ENCODE measurements at places on chromosomes 5 and 9. TPM values are rescaled to one million over a fixed set of nuclear protein-coding genes. Genes with fewer than 3 reads are reported as not detected.

The IL31RA gene
- polyA plus RNA-seq = not detected

The AUH gene
- 15.7 TPM for polyA plus RNA-seq

The CTNNAL1 gene
- 1.1 TPM for polyA plus RNA-seq

The SHISAL2B gene
- not detected for polyA plus RNA-seq

The WDR38 gene
- not detected for polyA plus RNA-seq

The ARRDC3 gene
- polyA plus RNA-seq = 79.2 TPM

The EIF4E1B gene
- polyA plus RNA-seq = not detected

The BARHL1 gene
- polyA plus RNA-seq = not detected

The FCHO2 gene
- polyA plus RNA-seq = 1.3 TPM

The DDX41 gene
- 74.2 TPM for polyA plus RNA-seq

The IGFBPL1 gene
- not detected for polyA plus RNA-seq

The PCDHAC2 gene
- polyA plus RNA-seq = not detected

The WNT8A gene
- polyA plus RNA-seq = not detected

The CNTNAP3 gene
- not detected for polyA plus RNA-seq

The CHSY3 gene
- polyA plus RNA-seq = not detected

The ANKRD18A gene
- not detected for polyA plus RNA-seq

The GABRA6 gene
- polyA plus RNA-seq = not detected

The OR1J1 gene
- polyA plus RNA-seq = not detected

The FAM78A gene
- 18.3 TPM for polyA plus RNA-seq

The MCTP1 gene
- polyA plus RNA-seq = 2.6 TPM

The TTC23L gene
- polyA plus RNA-seq = not detected

The TRIM23 gene
- polyA plus RNA-seq = 11.6 TPM

The FGF10 gene
- not detected for polyA plus RNA-seq
